ENCODE measurements at places on chromosomes 1 and 21.

- DNase-seq = no peak
Measured at GRCh38 chr1:94590203-94591137, 48.9 kb upstream of the F3 start.

GRCh38 chr1:172451002-172451443 lies 7.2 kb upstream of the PIGC start:
- peak; percentile 19 for DNase-seq

DNA sequence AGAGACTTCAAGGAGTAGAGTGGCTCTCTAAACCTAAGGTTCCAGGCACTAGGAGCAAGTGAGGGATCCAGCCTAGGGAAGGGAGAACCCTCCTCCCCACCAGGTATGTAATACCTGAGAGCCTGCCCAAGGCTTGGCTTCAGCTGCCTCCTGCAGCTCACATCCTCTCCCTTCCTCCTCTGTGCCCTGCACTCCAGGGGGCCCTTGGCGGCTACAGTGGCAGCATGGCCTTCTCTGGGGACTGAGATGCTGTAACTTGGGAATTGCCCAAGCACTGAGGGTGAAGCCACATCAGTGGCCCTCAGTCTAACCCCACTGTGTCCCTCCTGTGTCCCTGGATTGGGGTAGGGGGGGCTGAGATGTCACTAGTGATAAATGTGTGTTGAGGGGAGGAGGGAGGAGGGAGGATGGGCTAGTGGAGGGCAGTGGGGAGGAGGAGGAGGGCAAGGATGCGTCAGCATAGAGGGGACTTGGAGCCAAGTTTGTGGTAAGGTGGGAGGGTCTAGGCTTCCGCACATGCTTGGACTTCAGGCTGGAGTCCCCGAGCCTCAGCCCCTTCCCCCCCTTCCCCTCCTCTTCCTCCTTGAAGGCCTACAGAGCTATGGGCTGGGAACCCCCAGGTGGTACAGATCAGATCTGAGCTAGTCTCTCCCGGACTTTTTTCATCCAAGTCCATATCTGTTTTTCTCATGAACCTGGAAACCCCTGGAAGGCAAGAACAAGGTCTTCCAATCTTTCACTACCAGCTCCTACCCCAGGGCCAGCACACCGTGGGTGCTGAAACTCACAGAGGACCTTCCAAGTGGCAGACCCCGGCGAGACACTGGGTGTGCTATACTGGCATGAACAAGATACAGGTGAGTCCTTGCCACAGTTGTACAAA lies 17.5 kb downstream of the COL9A2 start:
- DNase-seq = no peak

GRCh38 chr1:80657044-80657643 lies 1143.6 kb upstream of the ADGRL2 start:
- no peak for DNase-seq

DNA sequence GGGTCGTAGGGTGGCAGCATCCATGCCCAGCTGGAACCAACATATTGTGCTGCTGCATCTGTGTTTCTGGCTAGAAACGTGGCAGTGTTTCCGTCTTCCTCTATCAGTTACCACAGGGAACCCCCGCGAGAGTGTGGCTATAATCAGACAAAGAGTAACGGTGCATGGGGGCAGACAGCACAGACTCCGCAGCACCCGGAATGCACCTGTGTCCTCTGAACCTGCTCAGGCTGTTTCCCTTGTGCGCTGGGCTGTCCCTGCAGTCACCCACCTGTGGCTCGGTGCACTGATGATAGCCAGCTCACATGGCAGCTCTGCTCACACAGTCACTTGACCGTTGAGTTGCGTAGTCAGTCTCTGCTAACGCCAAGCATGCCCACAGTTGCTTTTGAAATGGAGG lies 11.4 kb upstream of the PCBP3 start:
- no peak for DNase-seq

- DNase-seq = peak; percentile 85
Measured at GRCh38 chr1:39204441-39205081, at the start of gene MACF1. TSS of gene MACF1 (plus strand) at chr1:39204695. CDS start at chr1:39205023, 328 bp downstream.

- DNase-seq = peak; percentile 76
Measured at GRCh38 chr1:227058321-227058751, 118.2 kb downstream of the COQ8A start.

- DNase-seq = no peak
Measured at GRCh38 chr1:231044588-231044987, 4.5 kb upstream of the FAM89A start.

GRCh38 chr1:242691610-242691945 lies 167.1 kb upstream of the PLD5 start:
- DNase-seq = no peak

DNA sequence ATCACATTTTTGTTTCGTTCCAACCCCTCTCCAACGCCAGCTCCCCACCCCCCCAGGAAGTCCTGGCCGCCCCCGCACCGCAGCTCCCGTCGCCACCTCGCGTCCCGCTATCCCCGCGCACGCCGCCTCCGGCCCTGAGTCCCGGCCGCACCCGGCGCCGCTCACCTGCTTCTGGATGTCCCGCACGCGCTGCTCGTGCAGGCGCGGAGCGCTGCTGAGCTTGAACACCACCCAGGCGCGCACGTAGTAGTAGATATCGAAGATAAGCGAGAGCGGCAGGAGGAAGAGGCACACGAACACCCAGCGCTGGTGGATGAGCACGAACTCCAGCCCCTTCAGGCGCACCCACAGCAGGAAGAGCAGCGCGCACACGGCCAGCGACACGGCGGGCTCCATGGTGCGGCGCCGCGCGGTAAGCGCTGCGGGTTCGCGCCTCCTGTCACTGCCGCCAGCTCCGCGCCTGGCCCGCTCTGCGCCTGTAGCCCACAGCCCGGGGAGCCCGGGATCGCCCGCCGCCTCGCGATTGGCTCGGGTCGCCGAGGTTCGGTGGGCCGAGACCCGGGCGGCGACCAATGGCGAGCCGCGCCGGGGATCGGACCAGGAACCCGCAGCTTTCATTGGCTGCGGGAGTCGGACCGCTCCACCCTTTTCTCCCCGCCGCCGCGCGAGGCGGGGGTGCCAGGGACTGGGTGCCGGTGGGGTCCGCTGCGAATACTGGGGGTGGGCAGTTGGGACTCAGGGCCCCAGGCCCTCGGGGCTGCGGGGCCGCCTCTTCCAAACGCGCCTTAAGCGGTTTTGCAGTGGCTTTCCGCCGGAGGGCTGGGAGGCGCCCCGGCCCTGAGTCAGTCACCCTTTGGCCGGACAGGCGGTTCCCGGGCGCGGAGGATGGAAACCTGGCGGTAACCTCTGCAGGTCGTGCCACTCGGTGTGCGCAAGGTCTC lies at the start of gene DHCR24:
Gene DHCR24, minus strand, starts transcription at position 472 of the 941 bp plus-strand sequence. Its CDS starts 76 bp downstream, at position 396.
- peak; percentile 87 for DNase-seq

DNA sequence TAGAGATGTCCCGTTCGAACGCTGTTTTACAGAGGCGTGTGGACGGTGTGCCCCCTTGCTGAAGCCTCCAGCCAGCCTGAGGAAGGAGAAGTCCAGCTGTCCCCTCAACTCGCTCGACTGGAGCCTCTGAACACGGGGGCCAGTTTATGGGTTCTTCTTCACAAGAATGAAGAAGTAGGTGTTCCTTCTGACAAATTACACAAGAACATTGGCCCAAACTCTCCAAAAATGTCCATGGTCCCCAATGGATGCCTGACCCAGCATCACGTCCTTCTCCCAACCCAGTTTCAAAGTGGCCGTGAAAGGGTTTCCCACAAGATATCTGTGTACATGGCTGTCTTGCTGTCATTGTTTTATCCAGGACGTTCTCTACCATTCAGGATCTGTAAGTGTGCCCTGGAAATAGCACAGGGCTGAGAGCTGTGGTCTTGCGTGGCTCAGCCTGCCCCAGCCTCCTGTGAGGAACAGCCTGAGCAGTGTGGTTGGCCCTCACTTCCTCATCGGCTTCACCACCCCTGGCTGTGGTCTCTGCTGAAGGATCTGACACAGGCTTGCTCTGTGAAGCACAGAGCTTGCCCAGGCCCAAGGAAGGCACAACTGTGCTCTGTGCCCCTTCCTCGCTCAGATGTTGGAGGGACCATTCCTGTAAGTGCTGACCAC lies 1.0 kb upstream of the S100B start:
- no peak for DNase-seq

DNA sequence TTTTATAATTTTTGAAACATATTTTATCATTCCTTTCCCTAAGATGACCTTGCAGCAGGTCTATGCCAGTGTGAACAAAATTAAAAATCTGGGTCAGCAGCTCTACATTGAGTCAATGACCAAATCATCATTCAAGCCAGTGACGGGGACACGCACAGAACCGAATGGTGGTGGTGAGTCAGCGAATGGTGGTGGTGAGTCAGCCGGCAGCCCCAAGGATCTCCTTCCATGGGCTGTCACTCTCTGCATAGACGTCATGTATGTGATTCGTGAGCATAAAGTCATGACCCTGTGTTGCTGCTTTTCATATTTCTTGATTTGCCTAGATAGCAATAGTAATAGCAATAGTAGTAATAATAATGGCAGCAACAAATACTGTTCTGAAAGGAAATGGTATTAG lies 26.3 kb downstream of the PER3 start:
- peak; percentile 57 for DNase-seq

GRCh38 chr1:111253876-111254275 lies 26.4 kb downstream of the CHI3L2 start:
- DNase-seq = no peak

DNA sequence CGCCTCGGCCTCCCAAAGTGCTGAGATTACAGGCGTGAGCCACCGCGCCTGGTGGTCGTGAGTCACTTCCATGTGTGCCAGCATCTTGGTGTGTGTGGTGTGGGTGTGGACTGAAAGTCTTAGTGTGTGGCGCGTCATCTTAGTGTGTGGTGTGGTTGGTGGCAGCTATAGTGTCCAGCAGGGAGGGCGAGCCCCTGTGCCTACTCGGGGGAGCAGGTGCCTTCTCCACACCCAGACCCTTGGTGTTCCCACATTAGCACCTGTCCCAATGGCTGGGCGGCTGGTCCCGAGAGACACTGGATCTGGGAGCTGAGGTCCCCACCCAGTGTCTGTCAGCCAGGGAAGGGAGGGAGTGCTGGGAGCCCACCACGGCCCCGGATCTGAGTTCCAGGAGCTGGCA lies 2.8 kb downstream of the SCNN1D start:
- peak; percentile 72 for DNase-seq

DNA sequence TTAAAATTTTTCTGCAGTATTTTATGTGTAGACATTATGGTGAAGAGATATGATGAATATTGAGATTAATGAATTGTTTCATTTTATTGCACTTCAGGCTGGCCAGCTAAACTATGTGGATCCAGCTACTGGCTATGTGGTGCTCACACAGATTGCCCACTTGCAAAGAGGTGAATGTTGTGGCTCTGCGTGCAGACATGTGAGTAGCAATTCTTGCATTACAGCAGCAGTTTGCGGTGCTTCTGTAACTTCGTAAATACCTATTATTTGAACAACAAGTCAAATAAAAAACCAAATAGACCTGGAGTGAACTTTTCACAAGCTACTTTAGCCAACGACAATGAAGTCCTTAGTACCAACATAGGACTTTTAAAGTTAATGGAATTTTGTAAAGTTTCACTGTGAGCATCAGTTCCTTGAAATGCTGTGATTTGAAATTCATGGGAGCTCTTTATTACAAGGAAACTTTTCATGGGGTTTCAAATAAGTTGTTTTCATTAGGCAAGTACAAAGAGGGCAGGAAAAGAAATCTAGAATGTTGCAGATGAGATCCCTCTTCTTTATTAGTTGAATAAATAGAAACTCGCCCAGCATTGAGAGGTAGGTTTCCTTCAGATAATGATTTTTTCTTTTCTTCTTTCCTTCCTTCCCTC lies 3.4 kb downstream of the C1orf53 start:
- DNase-seq = no peak

DNA sequence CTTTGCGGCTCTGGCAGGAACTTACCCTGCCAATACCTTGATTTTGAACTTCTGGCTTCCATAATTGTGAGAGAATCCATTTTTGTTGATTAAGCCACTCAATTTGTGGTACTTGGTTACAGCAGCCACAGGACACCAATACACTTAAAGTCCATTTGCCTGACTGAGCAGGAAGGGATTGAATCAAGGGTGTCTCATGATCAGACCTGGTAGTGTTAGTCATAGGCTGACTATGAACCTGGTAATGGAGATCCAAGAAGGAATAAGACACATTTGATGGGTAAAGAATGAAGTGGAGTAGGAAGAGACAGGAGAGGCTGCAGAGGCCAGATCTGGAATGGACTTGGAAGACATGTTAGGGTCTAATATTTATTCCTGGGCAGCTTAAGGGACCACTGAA lies 31.2 kb upstream of the MAP1LC3C start:
- DNase-seq = no peak

Measured in myocyte (in vitro differentiated cells).